NCI-H526 (cell line): ENCODE measurements at places on chromosomes 16 and 17.

DNA sequence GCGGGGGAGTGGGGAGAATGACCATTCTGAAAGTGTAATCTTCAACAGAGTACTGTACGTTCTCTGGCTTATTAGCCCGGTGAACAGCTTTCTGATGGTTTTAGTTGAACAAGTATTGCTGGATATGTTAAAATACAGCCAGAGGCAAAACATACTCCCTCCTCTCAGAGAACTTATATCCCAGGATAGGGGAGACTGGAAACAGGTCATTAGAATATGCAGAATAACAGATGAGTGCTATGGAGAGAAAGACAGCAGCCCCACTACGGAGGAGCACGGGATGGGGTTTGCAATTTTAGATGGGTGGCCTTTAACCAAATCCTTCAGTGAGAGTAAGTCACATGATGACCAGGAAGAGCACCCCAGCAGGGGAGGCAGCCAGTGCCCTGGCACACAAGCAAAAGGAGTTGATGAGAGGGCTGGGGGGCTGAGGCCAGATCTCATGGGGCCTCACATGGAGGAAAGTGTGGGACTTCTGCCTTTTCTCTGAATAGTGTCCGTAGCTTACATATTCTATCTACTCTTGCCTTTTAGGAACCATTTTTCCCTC is 43.1 kb upstream of the SEC14L1 start:
- DNase-seq: no peak

- no peak for DNase-seq
Measured at GRCh38 chr17:17079336-17079735, 37.1 kb downstream of the MPRIP start.

GRCh38 chr17:4679658-4680057 is 24.3 kb downstream of the PELP1 start:
- DNase-seq: no peak

GRCh38 chr17:69339937-69340336 is 13.0 kb upstream of the ABCA5 start:
- no peak for DNase-seq

DNA sequence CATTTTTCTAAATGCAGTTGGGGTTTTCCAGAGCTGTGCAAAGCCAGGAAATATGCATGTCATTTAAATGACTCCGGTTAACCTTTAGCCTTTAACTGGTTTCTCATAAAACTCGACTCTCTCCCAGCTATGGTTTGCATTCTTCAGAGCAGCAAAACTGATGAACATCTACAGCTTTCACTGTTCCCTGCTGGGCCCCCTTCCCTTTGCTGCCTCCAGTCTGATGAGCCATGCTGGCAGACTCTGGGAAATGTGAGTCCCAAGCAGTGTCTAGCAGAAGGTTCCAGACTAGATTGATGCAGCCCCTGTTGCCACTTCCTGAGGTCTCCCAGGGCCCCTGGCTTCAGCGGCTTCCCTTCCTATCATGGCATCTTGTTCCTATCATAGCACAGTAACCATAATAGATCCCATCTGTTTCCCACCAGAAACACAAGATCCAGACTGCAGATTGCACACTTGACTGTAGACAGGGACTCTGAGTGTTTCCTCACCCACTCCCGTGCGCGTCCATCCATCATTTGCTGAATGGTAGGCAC is 135.4 kb downstream of the CLEC16A start:
- peak; percentile 91 for DNase-seq

DNA sequence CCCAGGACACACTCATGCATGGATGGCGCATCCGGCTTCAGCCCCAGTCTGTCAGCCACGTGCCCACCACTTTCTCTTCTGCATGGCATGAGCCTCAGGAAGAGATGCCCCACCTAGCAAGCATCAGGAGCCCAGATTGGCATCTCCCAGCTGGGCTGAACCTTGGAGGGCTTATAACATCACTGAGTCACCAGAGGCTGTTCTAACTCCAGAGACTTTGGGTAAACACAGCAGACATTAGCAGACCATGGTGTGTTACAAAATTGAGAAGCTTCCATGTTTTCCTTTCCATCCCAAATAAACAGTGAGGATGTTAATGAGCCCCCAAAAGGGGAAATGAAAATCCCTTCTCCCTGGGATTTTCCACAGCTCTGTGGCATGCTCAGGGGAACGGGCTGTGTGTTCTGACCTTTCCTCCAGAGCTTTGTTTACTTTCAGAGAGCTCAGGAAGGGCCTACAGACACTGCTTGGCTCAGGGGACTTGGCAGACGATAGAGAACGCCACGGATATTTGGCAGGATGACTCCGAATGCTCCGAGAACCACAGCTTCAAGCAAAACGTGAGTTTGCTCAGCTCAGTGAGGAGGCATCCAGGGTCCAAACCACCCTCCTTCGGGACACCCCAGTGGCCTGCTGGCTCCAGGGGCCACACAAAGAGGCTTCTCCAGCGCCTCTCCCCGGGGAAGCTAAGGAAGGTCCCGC is 16.5 kb downstream of the GLP2R start:
- DNase-seq: no peak
